IPS DF 19.7 (cell line): ENCODE measurements at places on chromosomes 5 and 9.

DNA sequence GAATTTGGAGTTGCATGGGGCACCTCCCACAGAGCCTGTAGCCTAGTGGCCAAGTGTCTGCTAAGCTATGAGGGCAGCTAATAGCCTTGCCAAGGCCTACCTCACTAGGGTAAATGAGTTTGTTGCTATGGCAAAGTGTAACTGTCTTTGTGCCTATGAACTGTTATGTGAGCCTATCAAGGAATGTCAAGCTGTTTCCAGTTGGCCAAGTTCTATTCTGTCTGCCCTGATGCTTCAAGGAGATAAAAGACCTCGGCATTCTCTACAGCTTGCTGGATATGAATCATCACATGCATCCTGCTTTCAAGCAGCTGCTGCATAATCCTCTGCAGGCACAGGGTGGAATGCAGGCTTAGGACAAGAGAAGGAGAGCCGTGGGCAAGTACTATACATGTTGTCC, 69.8 kb upstream of the CCDC112 start:
- DNase-seq: no peak

DNA sequence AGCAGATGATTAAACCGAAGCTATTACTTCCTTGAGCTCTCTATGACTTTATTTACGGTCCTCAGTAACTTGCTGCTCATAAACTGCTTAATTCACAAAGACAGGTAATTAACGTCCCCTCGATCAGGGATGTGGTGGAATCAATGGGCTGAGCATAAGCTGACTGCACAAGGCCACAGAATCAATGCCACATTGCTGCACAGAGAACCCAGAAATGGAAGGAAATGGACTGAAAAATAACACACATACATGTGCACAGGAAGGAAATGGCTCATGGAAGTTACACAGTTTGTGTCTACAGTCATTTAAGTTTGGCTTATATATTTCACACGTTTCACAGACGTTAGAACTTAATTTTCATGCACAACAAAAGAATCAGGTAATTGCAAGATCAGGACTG, 118.3 kb upstream of the KLF9 start:
- no peak for DNase-seq

DNA sequence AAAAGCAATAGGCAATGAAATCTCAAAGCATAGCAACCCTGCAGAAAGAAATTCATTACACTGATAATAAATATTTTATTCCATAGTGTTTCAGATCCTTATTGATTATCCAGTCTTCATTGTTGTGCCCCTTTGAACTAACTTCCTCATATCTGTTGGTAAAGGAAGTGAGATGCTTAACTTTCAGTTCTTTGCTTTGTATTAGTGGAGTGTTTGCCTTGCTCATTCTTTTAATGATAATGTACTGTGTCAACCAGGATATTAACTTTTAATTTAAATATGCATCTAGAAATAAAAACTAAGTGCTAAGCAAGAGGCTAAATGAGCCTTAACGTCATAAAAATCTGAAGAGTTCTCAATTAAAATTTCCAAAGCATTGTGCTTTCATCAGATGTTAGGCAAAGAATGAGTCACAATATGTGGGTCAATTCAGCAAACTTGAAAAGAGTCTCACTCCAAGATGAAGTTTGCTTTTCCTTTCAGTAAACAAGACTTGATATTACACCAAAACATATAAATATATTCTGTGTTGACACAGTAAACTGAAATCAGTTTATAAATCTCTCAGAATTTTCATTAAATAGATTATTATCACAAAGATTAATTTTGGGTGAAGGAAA, 105.9 kb downstream of the GIN1 start:
- no peak for DNase-seq

DNA sequence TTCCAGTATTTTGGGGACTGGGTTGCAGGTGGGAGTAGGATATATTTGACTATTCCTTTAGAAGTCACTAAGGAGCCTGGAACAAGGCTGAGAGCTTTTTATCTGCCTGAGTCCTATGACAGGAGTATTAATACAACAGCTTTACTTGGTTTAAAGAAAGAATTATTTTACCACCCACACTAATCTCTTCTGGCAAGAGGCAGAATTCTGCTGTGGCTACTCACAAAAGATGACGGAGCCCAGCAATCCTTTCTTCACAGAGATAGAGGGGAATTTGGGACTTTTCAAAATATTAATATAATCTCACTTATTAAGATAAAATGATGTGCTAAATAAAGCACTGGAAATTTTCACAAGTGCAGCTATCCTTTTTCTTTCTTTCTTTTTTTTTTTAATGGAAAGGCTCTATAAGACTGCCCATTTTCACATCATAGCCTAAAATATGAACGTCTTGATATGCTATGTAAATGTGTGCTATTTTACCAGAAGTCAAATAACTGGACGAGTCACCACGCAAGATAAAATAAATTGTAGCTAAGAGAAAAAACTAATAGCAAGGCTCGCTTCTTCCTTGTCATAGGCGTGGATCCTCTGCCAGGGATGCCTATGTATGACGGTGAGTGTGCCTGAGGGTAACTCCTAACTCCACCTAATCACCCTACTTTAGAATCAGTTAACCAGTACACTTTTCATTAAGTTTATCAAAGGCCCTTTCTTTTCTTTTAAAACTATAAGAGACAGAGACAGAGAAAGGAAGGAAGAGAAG, 76.3 kb downstream of the ZNF608 start:
- DNase-seq: no peak

GRCh38 chr9:69379270-69379982, 54.4 kb downstream of the ENTREP1 start:
- no peak for DNase-seq

GRCh38 chr5:6287176-6287575, 91.2 kb downstream of the MED10 start:
- DNase-seq: no peak

DNA sequence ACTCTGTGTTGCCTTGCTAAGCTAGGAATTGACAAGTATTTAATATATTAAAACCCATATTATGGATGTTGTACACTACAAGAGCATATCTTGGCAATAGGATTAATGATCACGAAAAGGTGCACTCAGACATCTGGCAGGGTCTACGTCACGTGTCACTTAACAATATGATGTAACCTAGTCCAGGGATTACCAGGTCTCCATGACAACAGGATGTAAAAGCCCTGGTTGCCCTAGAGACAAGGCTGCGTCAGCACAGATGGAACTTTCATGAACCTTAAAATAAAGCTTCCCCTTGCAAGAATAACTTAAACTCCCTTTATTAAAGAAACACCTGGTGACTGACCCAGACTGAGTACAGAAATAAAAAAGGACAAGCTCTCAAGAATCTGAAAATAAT, 717.8 kb downstream of the CDH18 start:
- DNase-seq: no peak

DNA sequence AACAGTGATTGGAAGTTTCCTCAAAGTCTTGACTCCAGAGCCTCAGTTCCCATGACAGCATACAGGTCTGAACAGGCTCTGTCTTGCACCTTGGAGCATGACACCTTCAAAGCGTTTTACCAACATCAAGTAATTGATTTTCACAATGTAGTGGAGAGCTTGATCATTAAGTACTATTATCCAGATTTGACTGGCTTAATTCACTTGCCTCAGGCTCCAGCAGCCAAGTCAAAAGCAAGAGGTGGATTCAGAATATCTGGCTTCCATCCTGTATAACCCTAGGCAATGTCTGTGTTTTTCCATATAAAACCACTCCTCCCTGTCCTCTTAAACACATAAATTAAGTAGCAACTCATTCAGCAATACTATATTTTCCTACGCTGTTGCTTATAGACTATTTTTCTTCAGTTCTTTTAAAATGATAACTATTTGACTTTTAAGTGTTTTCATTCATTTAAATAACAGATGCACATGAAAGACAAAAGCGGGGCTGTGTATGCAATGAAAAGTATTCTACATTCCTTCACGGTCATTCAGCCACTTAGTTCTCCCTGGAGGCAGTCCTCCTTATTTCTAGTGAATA, 150.8 kb upstream of the RANBP3L start:
- DNase-seq: no peak

- no peak for DNase-seq
These were observed 15.7 kb downstream of the NFX1 start for GRCh38 chr9:33306037-33306436.

- DNase-seq: no peak
These were observed 415.2 kb downstream of the DNAH5 start for GRCh38 chr5:13529300-13529699.

DNA sequence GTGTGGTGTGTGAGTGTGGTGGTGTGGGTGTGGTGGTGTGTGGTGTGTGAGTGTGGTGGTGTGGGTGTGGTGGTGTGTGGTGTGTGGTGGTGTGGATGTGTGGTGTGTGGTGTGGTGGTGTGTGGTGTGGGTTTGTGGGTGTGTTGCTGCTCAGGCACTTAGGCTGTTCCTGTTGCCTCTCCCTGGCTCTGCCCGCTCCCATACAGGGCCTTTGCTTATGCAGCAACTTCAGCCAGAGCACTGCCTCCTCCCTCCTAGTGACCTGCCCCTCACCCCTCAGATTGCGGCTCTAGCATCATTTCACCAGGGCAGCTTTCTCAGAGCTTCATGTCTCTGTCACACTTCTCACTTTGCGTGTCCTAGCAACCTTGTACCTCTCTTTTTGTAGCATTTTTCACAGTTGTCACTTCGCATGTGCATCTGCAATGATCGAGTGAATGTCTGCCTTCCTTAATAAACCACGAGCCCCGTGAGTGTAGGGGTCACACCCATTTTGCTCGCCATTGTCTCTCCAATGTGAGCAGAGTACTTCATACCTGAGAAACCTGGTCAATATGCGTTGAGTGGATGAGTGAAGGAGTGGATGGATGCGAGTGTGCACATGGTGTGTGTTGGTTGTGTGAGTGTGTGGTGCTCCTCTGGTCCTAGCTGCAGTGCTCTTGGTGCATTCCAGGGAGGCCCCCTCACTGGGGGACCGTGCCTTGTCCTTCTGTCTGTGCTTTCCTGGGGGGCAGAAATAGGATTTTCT, 167.9 kb upstream of the PANK3 start:
- DNase-seq: no peak

GRCh38 chr9:97487107-97487506, 14.4 kb upstream of the TMOD1 start:
- no peak for DNase-seq

- no peak for DNase-seq
These were observed 379.9 kb upstream of the IRX4 start for GRCh38 chr5:2262620-2263019.

DNA sequence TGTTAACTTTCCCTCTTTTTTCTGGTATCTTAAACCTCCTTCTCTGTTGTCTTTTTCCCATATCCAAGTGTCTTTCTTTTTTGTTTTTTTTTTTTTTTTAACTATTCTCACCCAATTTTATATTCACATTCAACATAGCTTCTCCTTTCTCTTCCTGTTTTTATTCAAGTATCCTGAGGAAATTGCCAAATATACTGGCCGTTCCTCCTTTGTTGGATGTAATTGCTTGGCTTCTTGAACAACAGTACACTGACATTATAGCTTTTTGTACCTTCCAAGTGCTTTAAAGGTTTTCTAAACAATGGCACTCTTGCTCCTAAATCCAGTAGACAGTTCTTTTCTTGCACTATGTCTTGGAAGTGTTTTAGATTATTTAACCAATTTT, 1146.8 kb downstream of the MAT2B start:
- no peak for DNase-seq

DNA sequence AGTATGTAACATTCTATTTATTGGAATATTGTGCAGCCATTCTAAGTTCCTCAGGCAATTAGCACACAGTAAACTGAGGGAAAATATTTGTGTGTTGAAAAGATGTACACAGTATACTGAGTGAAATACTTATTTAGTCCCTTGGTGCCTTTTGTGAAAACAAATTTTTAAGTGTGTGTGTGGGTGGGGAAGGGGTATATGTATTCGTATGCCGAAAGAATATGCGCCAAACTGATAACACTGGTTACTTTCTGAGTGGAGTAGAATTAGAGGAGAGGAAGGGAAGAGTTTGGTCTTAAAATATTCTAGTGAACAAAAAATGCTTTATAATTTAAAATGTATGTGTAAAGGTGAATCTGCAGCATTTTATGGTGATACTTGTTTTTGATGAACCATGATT, 3.1 kb downstream of the DCP2 start:
- DNase-seq: no peak

DNA sequence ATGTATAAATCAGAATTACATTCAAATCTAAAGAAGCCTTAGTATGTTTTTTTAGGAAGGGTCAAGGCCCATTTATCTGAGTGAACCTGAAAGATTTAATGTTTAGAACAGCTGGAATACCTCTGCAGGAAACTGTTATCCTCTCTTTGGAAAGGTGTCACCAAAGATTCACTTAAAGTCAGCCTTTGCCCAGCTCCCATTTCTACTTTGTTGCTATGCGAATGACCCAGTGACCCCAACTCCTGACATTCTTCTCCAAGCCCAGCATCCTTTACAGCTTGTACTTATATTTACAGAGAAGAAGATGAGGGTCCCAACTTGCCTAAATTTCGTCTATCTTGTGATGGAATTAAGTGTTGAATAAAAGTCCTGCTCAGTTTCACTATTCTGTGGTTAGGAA, 1198.6 kb downstream of the CDH12 start:
- DNase-seq: no peak

- no peak for DNase-seq
These were observed 31.7 kb downstream of the GSN start for GRCh38 chr9:121299467-121300282.

DNA sequence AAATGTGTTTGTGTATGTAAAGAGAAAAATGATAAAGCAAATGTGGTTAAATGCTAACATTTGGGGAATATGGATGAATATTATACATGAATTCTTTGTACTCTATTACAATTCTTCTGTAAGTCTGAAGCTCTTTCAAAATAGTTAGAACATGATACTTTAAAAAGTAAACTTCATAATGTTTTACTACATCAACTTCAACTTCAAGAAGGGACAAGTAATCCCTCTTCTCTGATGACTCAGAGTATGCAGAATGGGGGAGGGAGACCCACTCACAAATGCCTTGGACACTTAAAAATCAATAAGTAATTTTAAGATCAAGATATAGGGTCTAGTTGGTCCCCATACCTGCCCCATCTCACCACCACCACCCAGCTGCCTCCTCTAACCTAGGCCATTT, 162.4 kb downstream of the ESM1 start:
- DNase-seq: no peak

- DNase-seq: no peak
These were observed 11.7 kb upstream of the SNCAIP start for GRCh38 chr5:122300374-122300773.
